NCI-H1694 treated with DMSO at 0.1 percent for 48 hours (cell line): ENCODE measurements at places on chromosomes 6 and 20.

- no peak for DNase-seq
Measured at GRCh38 chr20:8856668-8857067, 212.2 kb upstream of the PLCB4 start.

DNA sequence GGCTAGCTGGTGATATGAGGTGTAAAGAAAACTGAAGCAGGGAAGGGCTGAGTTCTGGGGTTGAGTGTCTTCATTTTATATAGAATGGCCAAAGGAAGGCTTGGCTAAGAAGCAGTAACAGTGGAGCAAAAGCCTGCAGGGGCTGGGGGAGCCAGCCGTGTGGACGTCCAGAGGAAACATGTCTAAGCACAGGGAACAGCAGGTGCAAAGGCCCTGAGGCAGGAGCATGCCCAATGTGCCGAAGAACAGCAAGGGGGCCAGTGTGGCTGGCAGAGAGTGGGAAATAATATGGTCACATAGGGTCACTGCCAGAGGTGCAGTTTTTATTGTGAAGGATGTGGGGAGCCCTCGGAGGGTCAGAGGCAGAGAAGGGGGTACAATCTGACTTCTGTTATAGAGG is 60.5 kb upstream of the KCNG1 start:
- DNase-seq, result no peak

DNA sequence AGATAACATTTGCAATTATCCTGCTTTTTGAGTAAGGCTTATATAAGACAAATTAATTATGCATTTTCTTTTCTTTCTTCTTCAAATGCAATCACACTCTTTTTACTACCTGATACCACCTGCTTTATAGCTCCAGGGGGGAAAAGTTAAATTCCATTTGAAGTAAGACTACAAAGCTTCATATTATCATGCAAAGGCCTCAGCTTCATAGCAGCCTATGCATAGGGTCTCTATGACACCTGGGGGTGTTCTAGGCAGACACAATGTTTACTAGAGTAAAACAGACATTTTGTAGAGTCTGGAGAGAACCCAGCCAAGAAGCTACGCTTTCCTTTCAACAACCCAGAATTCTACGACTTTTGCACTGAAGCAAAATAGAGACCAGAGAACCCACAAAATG is 148.0 kb downstream of the MCHR2 start:
- no peak for DNase-seq

- DNase-seq, result no peak
Measured at GRCh38 chr20:24766143-24766527, 182.9 kb upstream of the CST7 start.

GRCh38 chr20:44003609-44004008 is 89.0 kb downstream of the TOX2 start:
- no peak for DNase-seq

GRCh38 chr20:9290331-9290730 is 221.4 kb downstream of the PLCB4 start:
- DNase-seq, result no peak

- no peak for DNase-seq
Measured at GRCh38 chr6:111347589-111347988, 135.4 kb downstream of the REV3L start.

DNA sequence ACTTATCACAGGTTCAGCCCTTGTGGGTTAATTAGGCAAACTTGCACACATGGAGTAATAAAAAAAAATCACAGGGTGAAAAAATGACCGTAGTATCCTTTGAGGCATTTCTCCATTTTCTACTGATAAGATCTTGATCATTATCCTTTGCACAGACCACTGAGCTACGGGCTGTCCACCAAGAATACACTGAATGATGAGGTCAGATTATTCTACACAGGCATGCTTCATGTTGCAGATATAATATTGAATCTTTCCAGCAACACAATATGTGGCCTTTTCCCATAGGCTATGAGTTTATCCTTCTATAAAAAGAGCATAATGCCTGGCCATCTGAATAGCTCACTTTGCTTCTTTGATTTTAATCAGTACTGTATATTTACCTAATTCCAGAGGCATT is 168.9 kb downstream of the FRK start:
- no peak for DNase-seq

- DNase-seq, result no peak
Measured at GRCh38 chr6:130872250-130873095, 45.3 kb downstream of the SMLR1 start.

DNA sequence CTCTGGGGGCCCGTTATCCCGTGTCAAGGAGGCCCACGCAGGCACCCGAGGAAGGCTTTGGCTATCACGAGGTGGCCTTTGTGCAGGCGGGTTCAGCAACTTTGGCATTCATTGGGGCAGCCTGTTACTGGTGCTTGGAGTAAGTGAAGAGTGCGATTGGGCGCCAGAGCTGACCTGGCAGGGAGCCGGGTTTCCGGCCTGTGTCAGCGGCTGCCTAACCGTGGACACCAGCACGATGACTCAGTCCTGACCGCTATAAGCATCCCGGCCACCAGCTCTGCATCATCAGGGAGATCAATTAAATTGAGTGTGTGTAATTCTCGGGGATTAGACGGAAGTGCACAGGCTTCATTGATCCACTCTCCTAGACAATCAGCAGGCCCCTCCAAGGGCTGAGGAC is 45.9 kb downstream of the CDH4 start:
- no peak for DNase-seq

DNA sequence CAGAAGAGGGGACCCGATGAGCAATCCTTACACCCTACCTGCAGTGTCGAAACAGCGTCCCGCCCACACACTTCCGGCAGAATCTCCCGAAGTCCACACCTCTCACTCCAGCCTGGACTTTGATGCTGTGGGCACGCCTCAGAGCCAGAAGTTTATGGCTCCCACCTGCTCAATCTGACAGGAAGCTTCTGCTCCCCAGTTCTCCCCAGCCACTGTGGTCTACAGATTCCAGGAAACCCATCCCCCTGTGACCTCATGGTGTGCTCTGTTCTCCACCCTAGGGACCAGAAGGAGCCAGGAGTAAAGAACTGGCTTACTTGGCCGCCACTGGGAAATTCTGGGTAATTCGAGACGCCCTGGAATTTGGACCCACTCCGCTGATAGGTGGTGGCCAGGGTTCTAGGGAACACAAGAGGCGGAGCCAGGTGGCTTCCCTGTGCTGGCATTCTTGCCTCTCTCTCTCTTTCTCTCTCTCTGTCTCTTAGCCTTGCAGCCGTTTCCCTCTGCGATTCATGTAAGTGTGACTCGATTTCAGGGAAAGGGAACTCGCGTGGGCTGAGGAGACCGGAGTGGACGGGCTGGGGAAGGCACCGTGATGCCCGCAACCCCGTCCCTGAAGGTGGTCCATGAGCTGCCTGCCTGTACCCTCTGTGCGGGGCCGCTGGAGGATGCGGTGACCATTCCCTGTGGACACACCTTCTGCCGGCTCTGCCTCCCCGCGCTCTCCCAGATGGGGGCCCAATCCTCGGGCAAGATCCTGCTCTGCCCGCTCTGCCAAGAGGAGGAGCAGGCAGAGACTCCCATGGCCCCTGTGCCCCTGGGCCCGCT is at the start of gene TRIM15:
TRIM15 (plus strand) TSS at position 457 of the 828 bp plus-strand sequence; CDS start at position 596, 139 bp downstream.
- DNase-seq, result no peak

GRCh38 chr20:34581341-34582184 is 23.0 kb downstream of the MAP1LC3A start:
- DNase-seq, result no peak

DNA sequence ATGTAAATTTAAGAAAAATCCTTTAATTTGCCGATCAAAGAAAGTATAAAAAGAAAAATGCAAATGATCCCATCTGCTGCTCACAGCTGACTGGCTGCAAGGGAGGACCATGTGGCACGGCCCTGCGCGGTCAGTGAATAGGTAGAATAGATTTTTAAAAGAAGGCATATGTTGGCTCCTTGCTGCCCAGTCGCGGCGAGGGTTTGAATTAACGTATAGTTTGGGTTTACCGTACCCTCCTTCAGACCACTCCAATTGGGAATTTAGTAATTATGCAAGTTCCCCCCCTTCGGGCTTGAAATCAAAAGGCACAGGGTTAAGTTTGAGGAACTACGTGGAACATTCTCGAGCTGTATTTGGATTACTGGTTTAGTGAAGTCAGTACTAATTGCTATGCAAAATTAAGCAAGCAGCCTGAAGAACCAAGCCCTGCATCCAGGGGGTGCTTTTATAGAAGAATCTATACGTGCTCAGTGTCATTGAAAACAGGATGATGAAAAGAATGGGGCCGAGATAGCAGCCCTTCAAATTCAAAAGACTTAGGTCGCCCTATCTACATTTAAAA is 1.1 kb upstream of the BEND3 start:
- peak; percentile 36 for DNase-seq

DNA sequence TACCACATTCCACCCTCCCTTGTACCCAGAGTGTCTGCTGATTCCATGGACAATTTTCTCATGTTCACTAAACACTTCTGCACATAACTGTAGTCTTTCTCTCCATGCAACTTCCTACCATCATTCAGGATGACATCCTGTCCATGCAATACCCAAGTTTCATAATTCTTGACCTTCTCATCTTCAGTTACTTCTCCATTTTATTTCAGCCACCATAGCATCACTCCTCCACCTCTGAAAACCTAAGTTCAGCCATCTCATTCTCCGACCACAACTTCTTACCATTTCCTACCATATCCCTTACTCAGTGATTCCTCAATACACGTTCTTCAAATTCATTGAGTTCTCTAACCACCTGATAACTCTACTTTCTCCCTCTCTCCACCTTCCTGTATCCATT is 216.5 kb upstream of the TENT5A start:
- no peak for DNase-seq

- no peak for DNase-seq
Measured at GRCh38 chr6:109793792-109794191, 102.7 kb downstream of the FIG4 start.

DNA sequence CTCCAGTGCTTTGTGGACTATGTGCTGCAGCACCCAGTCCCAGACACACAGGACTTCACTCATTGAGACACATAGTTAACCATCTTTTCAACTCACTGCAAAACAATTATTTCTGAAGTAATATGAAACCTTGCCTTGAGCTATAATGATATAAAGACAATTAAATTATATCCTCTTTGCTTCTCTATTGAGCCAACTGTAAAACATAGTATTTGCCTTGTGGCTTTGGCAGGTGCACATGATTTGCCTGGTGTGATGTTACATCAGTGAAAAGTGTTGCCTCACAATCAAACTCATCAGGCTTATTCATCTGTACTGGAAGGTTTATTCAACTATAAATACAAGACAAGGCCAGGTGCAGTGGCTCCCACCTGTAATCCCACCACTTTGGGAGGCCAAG is 80.6 kb downstream of the NCOA7 start:
- no peak for DNase-seq

DNA sequence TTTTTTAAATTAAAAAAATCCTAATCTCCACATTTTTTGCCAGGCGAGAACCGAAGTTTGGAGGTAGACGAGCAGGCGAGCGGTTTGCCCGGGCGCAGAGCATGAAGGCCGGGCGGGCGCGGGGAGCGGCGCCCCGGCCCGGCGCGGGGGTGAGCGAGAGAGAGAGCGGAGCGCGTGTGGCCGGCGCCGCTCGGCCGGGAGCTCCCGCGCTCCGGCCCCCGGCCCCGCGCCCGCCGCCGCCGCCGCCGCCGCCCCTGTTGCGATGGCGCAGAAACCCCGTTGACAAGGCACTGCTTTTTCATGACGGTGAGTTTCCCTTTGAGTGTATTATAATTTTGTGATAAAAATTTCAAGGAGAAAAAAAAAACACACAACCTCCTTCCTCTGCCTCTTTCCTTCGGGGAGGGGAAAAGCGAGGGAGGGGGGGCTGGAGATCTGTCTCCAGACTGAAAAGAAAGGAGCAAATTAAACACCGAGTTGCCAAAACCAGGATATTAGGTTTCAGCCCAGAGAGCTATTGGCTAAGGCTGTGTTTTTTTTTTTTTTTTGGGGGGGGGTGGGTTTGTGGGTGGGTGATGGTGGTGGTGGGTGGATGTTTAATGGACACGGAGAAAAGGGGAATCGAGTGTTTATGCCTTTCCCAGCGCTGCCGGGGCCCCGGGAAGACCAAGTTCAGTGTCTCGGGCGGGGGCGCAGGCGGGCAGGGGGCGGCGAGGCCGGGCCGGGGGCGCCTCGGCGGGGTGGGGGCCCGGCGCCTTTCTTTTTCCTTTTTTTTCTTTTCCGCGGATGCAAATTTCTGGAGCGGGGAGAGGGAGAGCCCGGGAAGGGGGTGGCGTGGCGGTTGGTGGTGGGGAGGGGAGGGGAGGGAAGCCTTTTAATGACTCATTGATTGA is at the start of gene BICRAL:
BICRAL (plus strand) TSS at position 257 of the 893 bp plus-strand sequence. CDS start 39,971 bp downstream, outside the sequence.
- peak; percentile 54 for DNase-seq

DNA sequence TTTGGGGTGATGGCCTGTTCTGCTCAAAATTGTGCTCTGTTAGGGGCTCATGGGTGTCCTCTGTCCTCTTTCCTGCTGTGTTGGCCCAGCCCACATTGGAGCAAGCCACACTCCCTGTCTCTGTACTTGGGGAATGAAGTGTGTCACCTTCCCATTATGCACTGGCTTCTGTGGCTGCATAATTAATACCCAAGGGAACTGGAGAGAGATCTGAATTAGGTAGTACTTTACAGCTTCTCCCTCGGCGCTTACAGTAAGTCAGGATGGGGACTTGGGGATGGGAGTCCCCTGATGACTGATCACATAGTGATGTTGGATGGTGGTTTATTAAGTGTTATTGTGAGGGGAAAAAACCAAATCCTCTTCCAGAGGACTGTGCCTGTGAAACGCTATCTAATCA is 116.6 kb downstream of the FOXO3 start:
- no peak for DNase-seq

GRCh38 chr6:76862936-76863335 is 600.4 kb downstream of the HTR1B start:
- DNase-seq, result no peak

DNA sequence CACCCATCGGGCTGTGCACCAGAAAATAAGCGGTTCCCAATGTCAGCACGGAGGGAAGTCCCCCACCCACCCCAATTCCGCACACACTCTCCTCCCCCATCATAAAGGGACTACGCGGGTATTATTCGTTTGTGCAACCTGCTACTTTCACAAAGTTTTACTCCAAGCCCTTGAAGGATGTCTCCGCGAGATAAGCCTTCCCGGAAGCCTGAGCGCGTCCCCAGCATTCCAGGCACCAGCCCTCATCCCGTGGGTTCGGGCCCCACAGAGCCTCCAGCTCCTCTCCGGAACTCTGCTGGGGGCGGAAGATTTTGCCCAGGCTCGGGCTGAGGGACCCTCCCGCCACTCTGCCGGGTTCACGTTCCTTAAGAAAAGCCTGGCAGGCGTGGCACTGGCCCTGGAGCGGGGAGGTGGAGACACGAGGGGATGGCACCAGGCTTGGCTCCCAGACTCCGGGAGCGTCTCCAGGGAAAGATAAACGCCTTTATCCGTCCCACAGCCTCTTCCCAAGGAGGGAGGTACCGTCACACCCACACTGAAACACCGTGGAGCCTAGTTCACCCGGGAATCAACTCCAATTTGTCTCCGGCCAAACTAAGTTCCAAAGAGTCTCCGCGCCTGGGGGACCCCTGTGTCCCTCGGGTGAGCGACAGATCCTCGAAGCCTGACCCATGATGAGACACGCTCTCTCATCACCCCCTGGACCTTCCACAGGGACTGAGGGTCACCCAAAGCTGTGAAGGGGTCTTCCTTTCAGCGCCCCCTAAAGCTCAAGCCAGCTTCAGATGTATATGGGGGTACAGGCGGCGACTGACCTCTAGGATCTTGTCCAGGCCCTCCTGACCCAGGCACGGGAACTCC is 934 bp downstream of the KCNK5 start:
- no peak for DNase-seq
